ENCODE measurements at places on chromosomes 7 and 10.
A peak's percentile ranks its signal among the peaks of the same experiment; 100 is the strongest.

- DNase-seq, result peak; percentile 69
Observed at GRCh38 chr7:142383841-142384492, 126.1 kb upstream of the PRSS58 start.

DNA sequence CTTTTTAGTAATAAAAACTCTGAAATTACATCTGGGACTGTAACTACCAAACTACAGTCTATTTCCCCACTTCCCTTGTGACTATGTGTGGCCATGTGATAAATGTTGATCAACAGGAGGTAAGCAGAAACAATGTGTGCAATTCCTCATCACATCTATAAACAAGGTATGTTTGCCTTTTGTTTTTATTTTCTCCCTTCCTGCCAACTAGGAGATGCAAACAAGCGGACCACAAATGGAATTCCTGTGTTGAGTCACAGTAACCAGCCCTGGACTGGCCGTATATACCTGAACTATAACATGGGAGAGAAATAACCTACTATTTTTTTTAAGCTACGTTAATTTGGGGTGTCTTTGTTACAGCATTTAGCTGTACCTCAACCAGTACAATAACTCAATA lies 52.5 kb downstream of the SCRN1 start:
- DNase-seq, result no peak

GRCh38 chr10:13001041-13001886 lies at the start of gene CCDC3:
Gene CCDC3 (minus strand): TSS chr10:13001713. CDS start chr10:13001570, 143 bp downstream.
- peak; percentile 7 for DNase-seq

DNA sequence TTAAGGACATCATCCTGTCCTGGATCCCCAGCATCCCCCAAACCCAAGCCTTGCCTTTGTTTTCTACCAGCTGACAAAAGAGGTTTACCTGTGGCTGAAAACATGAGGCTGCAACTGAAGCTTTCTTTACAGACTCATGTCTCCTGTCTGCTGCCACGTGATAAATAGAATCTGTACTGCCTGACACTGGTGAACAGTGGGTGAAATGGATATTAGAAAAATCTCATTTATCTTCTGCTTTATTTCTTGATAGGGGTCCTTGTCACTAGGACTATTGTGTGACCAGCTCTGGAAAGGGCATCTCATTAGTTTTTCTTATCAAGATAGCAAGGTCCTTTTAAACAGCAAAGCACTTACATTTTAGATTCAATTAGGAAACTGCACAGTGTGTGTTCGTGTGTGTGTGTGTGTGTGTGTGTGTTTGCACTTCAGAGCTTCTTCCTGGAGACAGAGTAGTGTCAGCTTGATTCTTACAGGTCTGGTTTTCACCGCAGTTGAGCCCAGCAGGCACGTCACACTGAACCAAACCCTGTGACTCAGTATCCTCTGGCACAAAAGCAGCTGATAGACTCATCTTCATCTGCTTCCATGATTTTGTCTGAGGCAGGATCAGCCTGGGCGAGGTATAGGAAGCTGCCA lies 373.5 kb upstream of the CELF2 start:
- DNase-seq, result no peak

- peak; percentile 21 for DNase-seq
Observed at GRCh38 chr7:44920119-44920518, 34.8 kb upstream of the PURB start.

- peak; percentile 40 for DNase-seq
Observed at GRCh38 chr7:147245274-147245673, 1128.7 kb downstream of the CNTNAP2 start.

DNA sequence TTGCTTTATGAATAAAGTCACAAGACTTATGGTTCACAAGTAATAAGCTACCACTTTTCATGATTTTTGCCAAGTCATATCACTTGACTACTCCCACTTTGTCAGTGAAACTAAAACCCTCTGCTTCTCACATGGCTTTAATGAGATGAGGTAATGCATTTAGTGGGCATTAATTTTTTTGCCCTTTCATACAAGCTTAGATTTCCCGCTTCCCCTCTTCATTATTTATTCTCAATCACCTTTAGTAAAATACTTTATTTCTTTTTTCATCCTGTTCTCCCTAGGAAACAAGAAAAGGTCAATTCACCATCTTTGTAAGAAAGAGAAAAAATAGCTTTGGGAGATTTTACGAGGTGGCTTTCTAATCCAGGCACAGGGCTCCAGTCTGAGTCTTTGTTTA lies 109.6 kb upstream of the STARD3NL start:
- DNase-seq, result no peak

DNA sequence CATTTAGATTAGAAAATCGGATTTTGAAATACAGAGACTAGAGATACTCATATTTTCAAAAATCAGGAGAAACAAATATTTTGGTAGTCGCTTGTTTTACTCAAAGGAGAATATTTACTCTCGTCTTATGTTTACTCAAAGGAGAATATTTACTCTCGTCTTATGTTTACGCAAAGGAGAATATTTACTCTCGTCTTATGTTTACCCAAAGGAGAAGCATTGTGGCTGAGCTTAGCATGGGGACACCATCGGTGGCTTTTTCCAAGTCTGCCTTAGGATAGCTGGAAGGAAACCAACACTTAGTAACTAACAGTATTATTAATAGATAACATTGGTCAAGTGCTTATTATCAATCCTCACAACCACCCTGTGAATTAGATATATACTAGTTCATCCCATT lies 71.8 kb downstream of the SNX10 start:
- no peak for DNase-seq

- no peak for DNase-seq
Observed at GRCh38 chr10:93299606-93300287, 182.4 kb downstream of the MYOF start.

GRCh38 chr10:33385015-33385414 lies 50.5 kb upstream of the NRP1 start:
- DNase-seq, result no peak

- DNase-seq, result no peak
Observed at GRCh38 chr10:125007436-125007835, 65.5 kb downstream of the ZRANB1 start.

- DNase-seq, result no peak
Observed at GRCh38 chr10:126736727-126737126, 66.2 kb upstream of the C10orf90 start.

DNA sequence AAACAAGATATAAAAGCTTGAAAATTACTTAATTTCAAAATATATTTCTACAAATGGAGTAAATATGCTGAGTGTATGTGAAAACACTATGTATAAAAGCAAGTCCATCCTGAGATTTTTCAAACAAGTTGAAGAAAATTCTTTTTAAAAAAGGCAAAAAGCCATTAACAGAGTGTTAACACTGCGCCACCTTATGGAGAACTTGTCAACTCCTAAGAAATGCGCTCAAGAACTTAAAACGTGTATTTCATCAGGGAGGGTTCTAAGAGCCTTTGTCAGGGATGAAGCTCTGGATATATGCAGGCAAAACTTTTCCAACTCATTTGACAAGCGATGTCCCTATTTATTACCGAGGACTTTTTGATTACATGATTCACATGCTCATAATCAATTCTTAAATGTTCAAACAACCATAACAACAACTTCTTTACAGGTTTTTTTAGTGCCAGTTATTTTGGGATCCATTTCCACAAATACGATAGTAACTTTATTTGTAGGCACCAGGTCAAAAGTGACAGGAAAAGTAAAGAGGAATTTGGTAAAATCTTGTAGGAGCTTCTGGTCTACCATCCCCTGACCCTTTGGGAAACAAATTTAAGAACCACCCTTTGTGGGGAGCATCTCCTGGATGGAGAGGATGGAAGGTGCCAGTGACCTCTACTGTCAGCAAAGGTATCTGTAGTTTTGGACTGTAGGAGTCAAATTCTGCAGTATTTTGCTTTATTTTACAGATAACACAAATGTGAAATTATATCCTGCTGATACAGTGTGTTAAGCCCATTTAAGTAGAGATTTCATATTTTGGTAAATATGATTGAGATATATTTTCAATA lies 23.2 kb downstream of the CALCR start:
- peak; percentile 33 for DNase-seq

DNA sequence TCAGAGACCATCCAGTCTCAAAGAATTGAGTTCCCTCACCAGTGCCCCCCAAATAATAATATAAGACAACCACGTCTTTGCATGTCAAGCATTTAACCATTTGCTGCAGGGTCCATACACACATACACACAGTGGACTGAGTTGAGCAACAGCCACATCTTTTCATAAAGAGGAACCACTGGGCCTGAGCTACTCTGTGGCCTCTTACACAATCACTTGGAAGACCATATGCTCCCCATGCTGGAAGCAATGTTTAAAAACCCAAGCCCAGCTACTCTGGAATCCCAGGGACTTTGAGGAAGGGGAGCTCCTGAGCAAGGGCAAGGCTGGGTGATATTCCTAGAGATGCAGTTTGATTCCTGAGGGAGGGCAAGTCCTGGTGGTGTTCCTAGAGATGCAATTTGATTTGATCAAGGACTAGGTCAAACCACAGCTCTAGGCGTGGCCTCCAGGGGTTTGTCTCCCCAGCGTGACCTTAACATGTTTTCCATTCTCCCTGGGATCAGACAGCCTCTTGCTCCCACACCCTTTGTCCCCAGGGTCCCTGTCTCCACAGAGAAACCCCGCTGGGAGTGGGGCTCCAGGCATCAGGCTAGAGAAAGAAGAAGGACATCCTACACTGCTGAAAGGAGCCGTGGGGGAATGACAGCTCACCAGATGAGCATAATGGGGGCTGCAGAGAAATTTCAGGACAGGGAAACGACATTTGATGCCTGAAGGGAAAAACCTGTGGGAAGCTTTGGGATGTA lies 376.2 kb upstream of the MGMT start:
- peak; percentile 40 for DNase-seq

DNA sequence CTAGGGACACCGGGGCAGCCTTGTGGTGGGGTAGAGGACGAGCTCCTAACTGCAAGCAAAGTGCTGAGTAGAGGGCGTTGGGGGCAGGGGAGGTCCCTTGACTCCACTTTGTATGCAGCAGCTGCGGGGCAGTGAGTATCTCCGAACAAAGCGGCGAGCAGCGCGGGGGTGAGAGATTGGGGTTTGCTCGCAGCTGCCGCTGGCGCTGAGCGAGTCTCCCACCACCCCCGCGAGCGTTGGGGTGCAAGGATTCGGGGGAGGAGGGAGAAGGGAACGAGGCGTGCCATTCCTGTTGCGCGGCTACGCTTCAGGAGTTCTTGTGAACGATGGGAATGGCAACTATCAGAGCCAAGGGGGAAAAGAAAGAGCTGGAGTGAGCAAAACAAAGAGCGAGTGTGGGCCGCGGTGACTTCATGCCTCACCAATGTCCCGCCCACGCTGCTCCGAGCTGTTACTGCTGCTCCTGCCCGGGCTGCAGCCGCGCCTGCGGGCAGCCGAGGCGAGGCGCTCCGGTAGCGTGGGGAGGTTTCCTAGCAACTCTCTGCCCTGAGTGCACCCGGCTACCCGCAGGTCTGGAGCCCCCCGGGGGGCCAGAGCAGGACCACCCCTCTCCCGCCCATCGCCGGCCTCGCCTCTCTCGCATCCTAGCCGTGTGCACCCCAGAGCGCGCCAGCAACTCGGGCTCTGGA lies at the start of gene ITGB8:
Gene ITGB8, plus strand, starts transcription at position 662 of the 689 bp plus-strand sequence. CDS start 907 bp downstream, outside the sequence.
- DNase-seq, result peak; percentile 64

DNA sequence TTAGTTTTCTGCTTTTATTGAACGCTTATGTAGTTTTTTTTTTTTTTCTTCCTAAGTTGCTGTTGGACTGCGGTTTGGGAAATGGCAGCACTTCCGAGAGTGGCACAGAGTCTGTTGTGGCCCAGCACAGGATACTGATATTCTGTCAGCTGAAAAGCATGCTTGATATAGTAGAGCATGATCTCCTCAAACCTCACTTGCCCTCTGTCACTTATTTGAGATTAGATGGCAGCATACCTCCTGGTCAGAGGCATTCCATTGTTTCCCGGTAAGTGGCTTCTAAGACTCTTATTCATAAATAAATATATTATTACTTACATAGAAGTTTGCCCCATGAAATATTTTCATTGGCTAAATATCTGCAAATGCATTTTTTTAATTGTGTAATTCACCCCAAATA lies 101.1 kb downstream of the BTAF1 start:
- no peak for DNase-seq

DNA sequence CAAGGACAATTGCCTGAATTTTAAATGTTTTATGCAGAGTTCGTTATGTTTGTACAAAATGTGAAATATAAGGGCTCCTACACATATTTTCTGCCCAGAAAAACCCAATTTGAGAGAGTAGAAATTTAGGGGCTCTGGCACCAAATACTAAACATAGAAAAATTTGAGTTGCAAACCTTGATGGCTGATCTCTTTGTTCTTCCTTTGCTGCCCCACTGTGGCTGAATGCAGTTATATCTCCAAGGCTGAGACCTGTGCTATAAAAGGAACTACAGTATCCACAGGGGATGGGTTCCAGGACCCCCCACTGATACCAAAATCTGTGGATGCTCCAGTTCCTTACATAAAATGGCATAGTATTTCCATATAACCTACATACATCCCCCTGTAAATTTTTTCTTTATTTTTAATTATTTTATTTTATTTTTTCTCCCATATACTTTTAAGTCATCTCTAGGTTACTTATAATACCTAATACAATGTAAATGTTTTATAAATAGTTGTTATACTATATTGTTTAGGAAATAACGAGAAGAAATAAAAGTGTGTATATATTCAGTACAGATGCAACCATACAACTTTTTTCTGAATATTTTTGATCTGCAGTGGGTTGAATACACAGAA lies 22.5 kb downstream of the CFAP43 start:
- DNase-seq, result peak; percentile 52

- no peak for DNase-seq
Observed at GRCh38 chr7:127598318-127598717, 4.8 kb downstream of the FSCN3 start.

DNA sequence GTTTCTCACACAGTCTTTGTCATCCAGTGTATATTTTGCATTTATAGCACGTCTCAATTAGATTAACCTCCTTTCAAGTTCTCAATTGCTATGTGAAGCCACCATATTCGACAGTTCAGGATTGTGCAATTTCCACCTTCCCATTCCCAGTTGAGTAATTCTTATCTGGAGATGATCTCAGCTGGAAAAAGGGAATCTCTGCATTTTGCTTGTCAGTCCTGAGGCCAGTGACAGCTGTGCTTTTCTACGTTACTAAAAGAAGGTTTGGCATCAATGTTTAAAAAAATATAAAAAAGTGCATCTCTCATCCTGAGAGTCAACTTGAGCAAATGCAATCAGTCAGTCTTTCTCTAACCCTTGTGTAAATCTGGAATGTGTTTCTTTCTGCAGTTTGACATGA lies 247.7 kb downstream of the PRKG1 start:
- DNase-seq, result no peak

DNA sequence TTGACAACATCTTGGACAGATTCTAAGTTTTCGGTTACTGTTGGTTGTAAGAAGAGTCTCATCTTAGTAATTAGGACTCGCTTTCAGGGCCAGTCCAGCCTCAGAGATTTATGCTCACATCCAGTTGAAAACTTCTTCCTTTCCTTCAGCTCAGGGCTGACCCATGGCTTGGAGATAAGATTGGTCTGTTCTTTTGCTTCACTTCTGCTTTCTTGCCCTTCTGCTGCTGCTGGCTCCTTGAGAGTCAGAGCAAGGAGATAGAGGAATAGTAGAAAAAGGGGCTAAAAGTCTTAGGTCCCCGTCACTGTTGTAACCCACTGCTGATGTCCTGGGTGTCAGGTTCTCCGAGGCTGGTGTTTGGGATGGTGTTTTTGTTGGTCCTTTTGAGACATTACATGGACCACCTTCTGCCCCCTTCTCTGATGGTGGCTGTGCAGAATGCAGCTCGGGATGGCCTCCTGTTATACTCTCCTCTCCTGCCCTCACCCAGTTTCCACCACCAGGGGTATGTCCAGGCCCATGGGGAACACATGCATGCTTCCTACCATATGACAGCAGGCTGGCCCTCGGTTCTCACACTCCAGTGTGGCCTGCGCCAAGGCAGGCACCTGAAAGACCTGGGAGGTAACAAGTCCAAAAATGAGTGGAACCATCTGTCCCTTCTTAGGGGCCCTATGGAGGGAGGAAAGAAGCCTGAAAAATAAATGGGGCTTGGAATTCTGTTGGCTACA lies 67.8 kb upstream of the PCBD1 start:
- DNase-seq, result peak; percentile 11

Data from KBM-7 (cell line).